ENCODE measurements at places on chromosomes 2 and 18.

- no peak for DNase-seq
Measured at GRCh38 chr2:199370150-199370780, 87.5 kb downstream of the SATB2 start.

DNA sequence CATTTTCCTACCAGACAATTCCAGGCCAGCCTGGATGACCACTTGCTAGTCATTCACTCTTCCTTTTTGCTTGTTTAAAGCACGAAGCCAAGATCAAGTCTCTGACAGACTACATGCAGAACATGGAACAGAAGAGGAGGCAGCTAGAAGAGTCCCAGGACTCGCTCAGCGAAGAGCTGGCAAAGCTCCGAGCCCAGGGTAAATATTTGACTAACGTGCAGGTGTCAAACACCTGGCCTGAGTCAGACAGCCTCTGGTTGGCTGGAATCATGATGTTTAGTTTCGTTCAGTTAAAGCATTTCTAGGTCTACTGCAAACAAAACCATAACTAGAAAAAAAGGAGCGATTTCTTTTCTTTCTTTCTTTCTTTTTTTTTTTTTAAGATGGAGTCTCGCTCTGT, 44.2 kb upstream of the LYPD6B start:
- no peak for DNase-seq

- no peak for DNase-seq
Measured at GRCh38 chr2:10863837-10864236, 47.9 kb upstream of the KCNF1 start.

DNA sequence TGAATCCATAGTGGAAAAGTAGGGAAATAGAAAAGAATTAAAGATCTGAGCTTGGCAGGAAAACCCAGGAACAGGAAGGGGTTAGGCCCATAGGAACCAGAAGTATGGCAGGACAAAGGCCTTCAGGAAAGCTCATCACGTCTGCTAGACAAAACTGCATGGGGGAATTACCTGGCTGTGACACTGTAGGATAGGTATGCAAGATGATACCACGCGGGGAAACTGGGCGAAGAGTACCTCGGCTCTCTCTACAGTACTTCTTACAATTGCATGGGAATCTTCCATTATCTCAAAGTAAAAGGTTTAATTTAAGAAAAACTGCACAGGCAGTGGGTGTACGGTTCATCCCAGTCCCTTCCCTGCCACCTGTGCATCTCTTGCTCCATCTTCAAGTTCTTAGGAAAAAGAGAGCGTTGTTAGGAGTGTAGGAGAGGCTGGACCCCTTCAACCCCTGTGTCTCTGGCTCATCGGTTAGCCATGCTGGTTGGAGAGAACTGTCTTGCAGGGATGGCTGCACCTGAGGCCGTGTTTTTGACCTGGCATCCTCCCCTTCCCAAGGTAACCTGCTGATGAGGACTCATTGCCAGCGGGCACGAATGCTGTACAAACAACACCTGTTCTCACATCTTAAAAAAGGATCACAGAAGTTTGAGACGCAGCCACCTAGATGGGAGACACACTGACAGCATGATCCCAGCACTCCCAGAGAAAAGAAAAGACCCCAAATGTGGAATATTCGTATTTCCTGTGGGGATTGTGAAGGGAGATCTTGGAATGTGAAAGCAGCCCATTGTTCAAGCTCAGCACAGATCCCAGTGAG, 120.5 kb upstream of the COPS8 start:
- DNase-seq = no peak

DNA sequence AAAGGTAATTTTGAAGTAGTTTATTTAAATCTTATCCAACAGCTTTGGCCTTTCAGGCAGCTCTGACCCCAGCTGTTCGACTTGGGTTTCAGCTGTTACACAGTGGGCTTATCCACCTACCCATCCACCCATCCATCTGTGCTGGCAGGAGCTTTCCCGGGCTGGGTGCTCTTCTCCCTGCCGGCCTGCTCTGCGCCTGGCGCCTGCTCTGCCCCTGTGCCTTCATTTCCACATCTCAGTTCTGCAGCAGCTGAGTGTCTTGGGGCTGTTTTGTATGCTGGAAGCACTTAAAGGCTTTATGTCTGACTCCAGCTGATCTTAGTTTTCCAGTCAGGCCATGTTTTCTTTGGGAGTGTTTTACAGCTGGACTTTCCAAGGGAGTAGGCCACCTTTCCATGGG, 24.2 kb downstream of the LDLRAD4 start:
- no peak for DNase-seq

- DNase-seq = no peak
Measured at GRCh38 chr2:25125189-25125588, 43.2 kb downstream of the POMC start.

- DNase-seq = no peak
Measured at GRCh38 chr18:69491576-69491975, 90.9 kb downstream of the DOK6 start.
